Right forelimb (tissue), 1 donor: ENCODE measurements at places on chromosomes 5 and 9.
A peak's percentile ranks its signal among the peaks of the same experiment; 100 is the strongest.

- DNase-seq: no peak
These were observed 1.3 kb upstream of the KLHL9 start for GRCh38 chr9:21336457-21336856.

DNA sequence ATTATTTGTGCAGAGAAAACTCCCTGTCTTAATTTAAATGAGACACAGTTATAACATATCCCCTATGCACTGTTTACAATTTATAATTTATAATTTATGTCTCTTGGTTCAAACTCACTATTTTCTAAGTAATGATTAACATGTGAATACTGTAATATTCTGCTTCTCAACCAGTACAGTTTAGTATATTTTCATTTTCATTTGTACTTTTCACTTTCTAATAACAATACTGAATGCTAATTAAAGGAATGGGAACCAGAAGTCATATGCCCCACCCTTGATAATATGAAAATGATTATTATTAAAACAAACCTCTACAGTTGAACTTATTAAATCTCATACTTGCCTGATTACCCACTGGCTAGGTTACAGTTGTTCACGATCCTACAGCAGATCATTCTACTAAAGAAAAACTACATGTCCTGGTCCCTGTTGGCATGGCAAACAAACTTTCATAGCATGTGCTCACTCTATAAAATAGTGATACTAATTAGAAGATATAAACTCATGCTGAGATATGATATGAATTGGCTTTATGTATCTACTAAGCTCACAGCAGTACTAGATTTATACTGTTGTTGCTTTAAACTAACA, 66.4 kb downstream of the POU5F2 start:
- DNase-seq: no peak

GRCh38 chr9:2742214-2742613, 24.9 kb downstream of the KCNV2 start:
- no peak for DNase-seq

- DNase-seq: no peak
These were observed 42.7 kb downstream of the ACER2 start for GRCh38 chr9:19451240-19452087.

DNA sequence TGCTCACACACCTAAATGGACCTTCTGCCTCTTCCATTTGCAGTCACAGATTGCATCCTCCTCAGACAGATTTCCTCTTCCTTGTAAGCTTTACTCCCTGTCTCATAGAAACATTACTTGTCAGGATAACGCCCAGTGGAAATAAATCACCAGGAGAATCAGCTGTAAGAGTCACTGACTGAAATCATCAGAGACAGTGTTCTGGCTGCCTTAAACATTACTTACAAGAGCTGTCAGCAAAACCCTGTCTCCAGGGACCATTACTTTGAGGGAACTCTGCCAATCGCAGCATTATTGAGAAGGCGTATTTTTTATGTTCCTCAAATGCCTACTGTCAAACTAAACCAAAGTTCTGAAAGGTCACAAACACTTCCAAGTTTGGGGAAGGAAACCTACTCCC, 5.9 kb downstream of the DPYSL3 start:
- DNase-seq: no peak

DNA sequence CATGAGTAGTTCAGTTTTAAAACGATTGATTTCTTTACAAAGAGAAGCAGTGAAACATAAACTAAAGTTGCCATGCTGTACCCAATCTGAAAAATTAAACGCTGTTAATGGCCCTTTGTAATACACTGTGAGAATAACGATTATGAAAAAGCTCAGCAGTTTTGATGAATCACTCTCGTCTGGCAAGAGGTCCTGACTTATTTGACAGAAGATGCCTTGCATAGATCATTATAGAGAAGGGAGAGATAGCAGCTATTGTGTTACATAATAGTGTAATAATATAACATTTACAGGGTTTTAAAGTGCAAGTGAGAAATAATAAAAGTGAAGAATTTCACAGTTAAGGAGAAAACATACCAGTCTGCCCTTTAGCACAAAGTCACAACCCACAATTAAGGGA, 361.5 kb upstream of the CDH10 start:
- DNase-seq: no peak

DNA sequence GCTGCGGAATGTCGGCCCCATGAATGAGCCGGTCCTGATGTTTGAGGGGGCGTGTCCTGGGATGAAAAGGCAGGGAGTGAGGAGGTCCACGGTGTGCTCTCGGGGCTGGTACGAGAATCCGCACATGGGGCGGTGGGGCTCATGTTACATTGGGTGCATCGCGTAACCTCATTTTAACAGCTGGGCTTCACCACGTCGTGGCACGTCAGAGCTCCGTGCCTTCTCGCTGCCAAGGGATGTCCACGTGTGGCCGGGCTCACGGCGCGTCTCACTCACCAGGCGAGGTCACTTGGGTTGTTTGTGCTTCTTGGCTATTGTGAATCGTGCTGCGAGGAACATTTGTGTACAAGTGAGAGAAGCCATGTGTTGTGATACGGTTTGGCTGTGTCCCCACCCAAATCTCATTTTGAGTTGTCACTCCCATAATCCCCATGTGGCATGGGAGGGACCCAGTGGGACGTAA, 29.1 kb upstream of the IRX4 start:
- peak; percentile 22 for DNase-seq

DNA sequence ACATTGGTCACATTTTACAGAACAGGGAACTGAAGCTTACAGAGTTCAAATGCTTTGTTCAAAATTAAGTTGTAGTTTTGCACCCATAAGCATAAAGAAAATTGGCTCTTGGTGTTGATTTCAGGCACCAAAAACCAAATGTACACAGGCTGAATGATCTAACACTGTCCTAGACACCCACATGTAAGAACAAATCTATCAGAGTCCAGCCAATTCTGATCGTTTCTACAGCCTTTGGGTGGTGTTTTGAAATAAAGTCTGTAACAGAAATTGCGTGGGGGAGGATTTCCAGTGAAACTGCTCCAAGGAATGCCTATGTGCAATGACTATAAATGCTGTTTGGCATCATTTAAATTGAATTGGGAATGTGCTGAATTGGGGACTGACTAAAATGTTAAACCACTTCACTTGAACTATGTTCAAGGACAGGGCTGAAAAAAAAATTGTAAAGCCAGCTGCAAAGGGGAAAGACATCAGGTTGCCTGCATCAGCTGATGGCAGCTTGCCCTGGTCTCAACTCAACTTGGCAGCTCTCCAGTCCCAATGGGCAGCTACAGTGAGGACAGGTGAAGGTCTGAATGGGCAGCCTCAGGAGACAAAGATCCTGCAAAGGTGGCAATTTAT, 92.2 kb upstream of the TRPC7 start:
- peak; percentile 50 for DNase-seq

DNA sequence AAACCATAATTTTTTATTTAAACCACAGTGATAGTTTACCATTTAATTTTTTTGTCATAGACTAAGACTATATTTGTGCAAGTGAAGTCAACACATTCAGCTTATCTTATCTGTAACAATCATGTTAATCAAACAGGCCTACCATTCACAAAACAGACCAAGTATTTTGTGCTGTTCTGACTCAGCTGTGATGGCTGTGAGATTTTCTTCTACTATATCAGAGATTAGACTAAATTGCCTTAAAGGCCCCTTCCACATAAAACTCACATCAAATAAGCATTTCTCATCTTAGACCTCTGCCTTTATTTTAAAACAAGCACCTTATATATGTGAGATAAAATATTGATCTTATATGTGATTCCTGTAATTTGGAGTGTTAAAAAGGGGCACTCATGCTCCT, 13.4 kb downstream of the CCDC152 start:
- no peak for DNase-seq

DNA sequence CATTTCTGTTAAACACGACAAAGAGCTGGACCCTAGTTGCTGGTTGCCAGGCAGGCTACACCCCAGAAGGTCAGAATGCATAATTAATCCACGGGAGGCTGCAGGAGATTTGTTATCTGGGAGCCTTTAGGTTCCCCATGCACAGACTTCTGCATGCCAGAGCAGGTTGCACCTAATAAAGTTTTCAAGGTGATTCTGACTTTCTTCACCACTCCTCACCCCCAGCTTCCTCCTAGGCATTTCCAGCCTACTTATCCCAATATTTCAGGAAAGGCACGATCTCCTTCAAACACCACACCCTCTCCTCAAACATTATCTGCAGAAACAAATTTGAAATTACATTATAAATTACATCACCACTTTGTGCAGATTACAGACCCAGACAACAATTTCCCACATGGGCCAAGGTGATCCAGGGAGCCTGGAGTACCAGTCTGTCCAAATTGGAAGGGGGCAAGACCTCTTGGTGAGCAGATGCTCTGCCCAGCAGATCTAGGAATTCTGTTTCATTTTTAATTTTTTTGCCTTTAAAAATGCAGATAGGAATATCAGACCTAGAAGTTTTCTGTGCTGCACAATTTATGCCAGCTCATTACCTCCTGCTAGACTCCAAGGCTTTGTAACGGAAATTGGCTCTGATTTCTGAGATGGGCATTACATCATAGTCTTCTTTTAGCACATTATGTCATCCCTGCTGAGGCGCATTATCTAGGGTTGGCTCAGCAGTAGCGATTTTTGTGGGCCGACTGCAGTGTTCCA, 363.4 kb upstream of the SLC30A5 start:
- DNase-seq: peak; percentile 60

DNA sequence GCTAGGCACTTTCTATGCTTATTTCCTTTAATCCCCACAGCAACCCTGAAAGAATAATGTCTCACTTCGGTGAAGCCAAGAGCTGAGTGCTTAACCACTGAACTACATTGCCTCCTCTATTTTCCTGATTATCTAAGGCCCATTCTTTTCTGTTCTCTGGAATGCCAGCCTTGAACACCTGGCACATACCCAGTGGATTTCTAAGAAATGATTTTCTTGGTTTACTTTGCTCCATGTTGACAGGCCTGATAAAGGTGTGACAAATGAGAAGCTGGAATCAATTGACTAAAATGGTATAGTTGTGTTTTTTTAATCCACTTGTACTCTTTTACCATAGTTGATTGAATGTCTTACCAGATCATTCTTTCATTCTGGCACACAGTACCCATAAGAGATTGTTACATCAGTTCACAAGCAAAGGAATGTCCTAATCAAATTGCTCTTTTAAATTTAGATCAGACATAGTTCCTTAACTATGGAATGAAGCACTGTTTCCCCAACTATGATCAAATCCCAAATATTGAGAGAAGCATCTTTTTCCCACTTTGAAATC, 9.0 kb upstream of the ENC1 start:
- DNase-seq: no peak

DNA sequence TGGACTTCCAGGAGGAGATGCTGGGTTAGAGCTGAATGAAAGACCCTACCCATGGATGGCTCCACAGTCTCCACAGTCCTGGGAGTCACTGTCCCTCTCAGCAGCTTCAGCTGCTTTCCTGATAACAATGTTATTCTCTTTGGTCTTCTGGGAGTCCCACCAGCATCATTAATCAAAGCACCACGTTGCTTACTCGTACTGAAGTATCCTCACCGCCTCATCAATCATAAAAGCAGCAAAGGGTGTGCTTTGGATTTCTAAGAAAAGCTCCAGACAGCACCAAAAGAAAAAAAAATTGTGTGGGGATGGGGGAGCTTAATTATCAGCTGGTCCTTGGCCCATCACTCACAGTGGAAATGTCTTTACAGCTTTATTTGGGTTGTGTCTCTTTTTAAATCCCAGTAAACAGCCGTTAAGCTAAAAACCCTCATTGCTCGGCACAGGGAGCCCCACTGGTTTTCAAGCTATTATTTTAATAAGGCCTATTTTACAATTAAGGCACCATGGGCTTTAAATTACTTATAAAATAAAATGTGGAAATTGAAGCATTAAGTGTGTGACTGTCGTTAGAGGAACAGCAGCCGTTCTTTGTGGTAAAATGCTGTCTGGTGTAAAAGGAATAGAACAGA, 538.0 kb downstream of the EBF1 start:
- no peak for DNase-seq

GRCh38 chr5:138974227-138975063, 99.3 kb upstream of the LRRTM2 start:
- peak; percentile 45 for DNase-seq

DNA sequence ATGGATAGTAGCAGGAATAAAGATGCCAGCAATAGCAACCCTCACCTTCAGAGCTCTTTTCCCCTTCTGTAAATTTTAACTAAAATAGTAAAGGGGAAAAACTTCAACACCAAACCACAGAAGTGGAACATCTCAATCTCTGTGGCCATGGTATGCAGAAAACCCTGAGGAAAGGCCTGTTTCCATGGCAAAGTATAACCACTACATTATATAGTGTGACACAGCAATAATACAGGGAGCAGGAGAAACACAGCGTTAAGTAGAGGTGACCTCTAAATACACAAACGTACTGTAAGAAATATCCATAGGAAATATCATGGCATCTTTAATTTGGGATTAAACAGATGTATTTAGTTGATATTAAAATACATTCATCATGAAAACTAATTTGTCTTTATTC, 106.4 kb downstream of the SLC24A2 start:
- DNase-seq: no peak

DNA sequence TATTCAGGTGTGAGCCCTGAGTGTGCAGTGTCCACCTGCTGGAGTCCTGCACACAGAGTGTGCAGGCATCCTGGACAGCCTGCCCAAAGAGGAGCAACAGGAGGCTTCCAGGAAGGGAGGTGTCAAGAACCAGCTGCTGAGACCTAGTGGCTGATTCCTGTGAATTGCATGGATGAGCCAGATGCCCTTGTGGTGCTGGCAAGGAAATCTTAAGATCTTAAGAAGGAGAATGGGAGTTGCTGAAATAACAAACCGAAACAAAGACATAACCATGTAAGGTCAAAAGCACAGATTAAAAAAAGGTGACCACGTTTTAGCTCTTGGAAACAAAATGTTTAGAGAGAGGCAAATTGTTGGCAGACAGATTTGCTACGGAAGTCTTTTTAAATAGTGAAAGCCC, 29.3 kb upstream of the RPS23 start:
- DNase-seq: no peak

DNA sequence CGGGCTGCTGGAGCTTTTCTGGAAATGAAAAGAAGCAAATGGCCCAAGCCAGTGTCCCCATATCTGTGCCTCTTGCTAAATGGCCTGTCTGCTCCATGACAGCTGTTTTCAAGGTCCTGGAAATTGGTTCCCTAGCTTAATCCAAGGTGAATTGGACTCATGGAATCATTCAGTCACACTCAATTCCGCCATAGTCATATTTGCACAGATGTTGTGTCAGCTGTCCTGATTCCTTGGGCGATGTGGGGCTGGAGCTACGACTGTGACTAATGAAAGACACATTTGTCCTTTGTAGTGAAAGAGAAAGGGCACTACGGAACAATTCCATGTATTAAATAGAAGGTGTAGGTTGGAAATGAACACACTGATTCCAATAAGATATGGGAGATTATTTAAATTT, 102.9 kb upstream of the MEGF10 start:
- no peak for DNase-seq

GRCh38 chr9:19026375-19026774, 6.6 kb downstream of the SAXO1 start:
- DNase-seq: no peak

DNA sequence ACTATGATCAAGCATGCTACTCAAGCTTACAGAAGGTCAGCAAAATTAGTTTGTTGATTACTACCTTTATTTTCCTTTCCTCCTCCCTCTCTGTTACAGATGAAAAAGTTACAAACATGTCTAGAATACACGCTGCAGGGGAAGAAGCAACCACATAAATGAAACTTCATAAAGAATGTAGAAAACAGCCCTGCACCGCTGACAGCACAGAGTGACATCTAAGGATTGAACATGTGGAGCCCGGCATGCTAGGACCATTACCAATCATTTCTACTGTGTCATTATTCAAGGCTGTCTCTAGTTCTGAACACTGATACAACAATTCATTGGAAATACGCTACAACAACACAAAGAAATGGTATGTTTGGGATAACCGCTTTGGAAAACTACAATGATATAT, 261.1 kb downstream of the MLLT3 start:
- DNase-seq: no peak

GRCh38 chr5:176744584-176744965, 65.8 kb upstream of the UNC5A start:
- DNase-seq: no peak
